ENCODE measurements at places on chromosomes 16 and 17.

GRCh38 chr16:10526962-10527361, 53.4 kb downstream of the EMP2 start:
- no peak for DNase-seq

DNA sequence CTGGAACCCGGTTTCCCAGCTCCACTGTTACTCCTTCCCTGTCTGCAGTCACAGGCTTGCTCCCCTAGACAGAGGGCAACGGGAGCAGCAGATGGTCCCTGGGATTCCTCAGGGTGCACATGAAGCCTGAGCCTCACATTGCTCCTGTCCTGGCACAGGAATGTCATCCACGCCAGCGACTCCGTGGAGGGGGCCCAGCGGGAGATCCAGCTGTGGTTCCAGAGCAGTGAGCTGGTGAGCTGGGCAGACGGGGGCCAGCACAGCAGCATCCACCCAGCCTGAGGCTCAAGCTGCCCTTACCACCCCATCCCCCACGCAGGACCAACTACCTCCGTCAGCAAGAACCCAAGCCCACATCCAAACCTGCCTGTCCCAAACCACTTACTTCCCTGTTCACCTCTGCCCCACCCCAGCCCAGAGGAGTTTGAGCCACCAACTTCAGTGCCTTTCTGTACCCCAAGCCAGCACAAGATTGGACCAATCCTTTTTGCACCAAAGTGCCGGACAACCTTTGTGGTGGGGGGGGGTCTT, 1.6 kb upstream of the DECR2 start:
- no peak for DNase-seq

DNA sequence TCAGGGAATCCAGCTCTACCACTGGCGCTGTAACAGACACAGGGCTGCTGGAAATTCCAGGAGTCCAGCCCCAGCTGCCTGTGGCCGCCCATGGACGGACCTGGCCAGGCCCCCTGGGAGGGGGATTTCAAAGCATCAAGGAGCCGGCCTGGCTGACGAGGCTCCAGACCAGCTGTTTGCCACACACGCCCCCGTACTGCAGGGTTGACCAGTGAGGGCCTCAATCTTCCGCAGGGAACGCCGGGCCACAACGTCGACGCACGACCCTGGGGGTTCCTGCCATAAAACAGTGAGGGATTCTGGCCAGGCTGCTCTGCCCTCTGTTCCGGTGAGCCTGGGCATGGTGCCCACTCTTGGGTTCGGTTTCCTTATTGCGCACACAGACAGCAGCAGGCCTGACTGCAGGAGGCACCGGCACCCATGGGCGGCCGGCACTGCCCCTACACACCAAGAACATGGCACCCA, 3.7 kb downstream of the LMF1 start:
- no peak for DNase-seq

DNA sequence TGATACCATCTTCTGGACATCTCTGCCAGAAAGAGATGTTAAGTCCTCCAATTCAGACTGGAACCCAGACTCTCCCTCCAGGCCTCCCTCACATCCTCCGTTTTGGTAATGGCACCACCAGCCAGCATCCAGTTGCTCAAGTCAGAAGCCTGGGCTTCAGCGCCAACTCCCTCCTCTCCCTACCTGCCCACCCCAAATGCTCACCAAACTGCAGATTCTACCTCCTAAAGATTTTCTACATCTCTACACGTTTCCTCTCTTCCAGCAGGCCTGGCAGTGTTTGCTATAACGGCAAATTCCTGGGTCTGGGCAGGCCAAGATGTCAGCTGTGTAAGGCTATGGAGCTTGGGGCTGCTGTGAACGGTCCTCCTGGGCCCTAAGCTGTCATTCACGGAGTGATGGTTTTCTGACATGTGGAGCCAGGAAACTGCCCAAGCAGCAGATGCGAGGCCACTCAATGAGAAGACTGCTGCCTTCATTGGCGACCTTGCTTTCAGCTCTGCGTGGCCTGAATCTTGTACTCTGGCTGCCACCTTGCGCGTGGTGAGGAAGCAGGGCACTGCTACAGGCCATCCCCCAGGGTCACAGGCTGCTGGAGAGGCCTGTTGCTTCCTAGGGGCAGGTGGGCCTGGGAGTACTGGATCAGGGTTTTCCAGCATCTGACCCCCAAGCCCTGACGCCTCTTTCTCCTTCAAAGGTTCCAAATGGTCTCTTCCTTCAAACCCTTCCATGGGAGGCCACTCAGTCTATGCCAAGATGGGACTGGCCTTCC, 37.7 kb downstream of the TBX4 start:
- no peak for DNase-seq

GRCh38 chr17:63514974-63515373, 8.2 kb upstream of the KCNH6 start:
- no peak for DNase-seq

- no peak for DNase-seq
Measured at GRCh38 chr17:51933647-51934046, 224.9 kb downstream of the CA10 start.

GRCh38 chr17:26782153-26782552, 511.8 kb upstream of the WSB1 start:
- DNase-seq: no peak

DNA sequence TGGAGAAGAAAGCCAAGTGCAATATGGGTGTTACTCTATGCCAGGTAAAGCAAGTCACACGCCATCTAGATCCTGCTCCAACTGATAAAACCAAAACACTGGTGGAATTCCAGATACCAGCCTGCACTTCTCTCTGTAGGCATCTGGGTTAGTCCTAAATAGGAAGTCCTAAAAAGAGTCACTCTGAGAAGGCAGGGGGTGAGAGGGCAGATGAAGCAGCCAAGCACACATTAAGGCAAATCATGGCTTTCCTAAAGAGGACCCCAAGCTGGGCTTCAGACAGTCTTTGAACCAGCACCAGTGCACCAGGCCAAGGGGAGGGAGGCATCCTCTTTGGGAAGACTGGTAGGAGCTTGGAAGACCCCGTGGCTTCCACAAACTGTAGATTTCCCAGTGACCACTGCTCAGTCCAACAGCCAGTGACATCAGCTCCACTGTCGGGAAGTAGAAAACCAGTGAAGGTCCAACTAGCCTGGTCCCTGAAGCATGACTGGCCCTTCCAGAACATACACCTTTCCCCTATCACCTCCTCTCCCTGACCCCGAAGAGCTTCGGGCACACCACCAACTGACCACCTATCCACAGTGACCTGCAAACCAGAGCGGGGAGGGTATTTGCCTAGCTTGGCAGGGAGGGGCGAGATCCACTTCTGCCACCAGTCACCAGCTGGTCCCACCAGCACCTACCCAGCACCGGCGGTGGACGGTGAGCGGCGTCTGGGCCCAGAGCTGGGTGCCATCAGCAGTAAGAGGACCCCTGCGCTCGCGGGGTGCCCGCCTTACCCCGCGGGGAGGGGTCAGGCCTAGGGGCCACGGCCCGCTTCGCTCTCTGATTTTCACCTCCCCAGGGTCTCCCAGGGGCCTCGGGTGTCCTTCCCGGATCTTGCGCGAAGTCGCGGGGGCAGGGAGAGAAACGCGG, 1.0 kb downstream of the LITAF start:
- peak; percentile 25 for DNase-seq

DNA sequence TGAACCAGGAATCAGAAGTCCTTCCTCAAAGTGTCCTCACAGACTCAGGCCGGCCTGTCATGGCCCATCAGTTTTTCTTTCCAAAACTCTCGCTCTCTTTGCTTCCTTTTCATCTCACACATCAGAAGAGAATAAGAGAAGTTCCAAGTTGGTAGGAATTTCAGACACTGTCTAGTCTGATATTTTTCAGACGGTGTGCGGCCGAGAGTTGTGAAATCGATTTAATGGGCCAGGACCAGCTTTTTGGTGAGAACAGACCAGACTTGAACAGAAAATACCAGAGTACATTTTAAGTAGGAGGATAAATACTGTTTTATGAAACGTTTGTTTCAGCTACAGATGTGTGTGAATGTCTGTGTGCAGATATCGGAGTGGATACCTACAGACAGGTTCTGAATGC, 24.8 kb upstream of the RCVRN start:
- no peak for DNase-seq

- no peak for DNase-seq
Measured at GRCh38 chr16:86048882-86049585, 150.1 kb downstream of the IRF8 start.

DNA sequence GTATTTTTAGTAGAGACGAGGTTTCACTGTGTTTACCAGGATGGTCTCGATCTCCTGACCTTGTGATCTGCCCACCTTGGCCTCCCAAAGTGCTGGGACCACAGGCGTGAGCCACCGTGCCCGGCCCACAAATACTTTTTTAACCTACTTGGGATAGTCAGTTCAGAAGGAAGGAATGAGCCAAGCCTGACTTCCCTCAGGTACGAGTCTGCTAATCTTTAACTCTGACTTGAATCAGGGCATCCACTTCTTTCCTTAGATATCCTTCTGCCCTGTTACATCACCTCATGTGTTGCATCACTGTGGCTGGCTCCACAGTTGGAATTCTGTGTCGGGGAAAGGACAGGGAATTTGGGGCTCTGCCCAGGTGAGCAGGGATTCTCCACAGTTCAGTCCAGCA, 120.8 kb downstream of the MSI2 start:
- DNase-seq: no peak

GRCh38 chr16:56300242-56300623, 108.9 kb downstream of the GNAO1 start:
- no peak for DNase-seq

- no peak for DNase-seq
Measured at GRCh38 chr17:62105357-62105756, 40.3 kb upstream of the MED13 start.

DNA sequence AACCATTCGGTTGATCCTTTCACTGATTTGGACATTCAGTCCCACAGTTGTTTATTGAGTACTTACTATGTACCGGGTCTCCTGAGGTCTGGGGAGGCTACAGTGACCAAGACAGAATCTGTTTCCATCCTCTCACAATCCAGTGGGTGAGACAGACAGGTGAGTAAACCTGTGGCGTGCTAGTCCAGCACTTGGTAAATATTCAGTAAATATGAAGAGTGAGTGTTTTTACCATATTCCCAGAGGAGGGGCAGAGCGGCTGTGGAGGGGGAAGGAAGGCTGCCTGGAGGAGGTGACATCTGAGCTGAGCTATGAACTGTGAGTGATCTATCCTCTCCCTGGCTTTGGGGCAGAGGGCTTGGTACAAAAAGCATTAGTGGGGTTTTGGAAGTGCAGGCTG, 31.4 kb downstream of the CCR7 start:
- no peak for DNase-seq

DNA sequence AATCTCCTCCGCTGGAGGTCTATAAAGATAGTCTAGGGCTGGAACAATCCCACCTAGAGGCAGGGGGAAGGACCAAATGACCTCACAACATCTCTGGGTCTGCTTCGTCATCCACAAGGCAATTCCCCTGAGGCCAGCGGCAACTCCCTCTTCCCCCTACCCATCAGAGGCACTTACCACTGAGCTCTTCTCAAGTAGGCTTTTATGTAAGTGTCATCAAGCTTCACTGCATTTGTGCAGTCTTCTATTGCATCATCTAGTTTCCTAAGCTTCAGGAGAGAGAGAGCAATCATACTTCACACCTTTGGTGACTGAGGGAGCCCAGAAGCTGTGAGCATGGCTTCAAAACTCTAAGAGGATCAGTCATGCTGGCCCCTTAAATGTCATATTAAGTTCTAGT, 21.0 kb downstream of the CNP start:
- no peak for DNase-seq

DNA sequence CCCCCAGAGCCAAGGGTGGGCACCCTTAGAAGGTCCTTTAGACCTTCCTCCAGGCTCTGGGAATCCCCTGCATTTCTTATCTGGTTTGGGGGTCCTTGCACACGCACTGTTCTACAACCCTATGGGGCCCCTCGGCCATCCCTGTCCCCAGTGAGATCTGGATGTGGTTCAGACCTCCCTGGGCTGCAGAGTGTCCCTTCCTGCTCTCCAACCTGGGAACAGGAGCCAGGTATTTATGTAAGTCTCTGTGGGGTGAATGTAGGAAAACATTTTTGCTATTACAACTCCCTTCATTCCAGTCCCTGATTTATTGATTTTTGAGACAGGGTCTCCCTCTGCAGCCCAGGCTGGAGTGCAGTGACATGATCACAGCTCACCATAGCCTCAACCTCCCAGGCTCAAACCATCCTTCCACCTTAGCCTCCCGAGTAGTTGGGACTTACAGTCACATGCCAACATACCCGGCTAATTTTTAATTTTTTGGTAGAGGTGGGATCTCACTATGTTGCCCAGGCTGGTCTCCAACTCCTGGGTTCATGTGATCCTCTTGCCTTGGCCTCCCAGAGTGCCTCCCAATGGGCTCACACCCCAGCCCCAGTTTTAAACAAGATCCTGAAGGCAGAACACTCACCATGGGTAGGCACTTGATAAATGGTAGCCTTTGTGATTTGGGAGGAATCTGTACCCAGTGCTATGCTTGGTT, 61.6 kb downstream of the RAI1 start:
- no peak for DNase-seq

GRCh38 chr17:67452681-67453554, 75.8 kb downstream of the PITPNC1 start:
- no peak for DNase-seq

DNA sequence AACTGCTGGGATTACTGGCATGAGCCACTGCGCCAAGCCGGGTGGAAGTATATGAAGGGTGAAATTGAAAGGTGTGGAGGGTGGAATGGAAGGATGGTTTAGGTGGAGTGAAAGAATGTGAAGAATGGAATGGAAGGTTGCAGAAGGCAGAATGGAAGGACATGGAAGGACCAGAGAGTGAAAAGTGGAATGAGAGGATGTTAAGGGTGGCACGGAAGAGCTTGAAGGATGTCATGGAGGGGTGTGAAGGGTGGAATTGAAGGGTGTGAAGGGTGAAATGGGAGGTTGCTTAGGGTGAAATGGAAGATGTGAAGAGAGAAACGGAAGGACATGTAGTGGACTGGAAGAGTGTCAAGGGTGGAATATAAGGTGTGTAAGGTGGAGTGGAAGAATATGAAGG, 16.2 kb downstream of the MIS12 start:
- DNase-seq: no peak

- DNase-seq: no peak
Measured at GRCh38 chr17:151886-152859, 14.8 kb downstream of the SCGB1C2 start.

DNA sequence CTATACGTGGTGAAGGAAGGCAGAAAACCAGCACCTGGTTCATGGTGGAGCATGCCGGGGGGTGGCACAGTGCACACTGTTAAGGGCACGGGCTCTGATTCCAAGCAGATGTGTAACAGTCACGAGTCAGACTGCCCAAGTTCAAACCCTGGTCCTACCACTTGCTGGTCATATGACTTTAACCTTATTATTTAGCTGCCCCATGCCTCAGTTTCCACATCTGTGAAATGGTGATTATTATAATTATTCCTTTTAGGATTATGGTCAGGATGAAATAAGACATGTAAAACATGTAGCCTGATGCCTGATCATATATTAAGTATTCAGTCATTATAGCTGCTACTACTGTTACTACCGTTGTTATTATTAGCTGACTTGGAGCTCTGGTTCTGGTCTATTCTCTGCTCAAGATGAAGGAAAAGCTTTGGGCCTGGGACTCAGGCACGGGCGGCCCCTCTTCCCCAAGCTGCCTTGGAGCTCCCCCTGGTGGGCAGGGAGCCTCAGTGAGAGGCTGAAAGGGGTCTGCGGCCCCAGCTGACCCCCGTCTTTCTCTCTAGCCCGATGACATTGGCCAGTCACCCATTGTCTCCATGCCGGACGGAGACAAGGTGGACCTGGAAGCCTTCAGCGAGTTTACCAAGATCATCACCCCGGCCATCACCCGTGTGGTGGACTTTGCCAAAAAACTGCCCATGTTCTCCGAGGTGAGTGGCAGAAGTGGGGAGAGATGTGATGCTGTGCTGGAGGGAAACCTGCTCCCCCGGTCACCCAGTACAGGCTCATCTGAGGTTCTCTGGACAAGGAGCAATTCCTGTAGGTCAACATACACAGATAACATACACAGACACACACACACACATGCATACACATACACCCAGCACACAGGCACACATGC, 14.0 kb downstream of the NR1D1 start:
- no peak for DNase-seq

Data from hippocampal formation (tissue), 2 donors.